ENCODE measurements at places on chromosomes 7 and 10. TPM values are rescaled to one million over a fixed set of nuclear protein-coding genes. Genes with fewer than 3 reads are reported as not detected.

DNA sequence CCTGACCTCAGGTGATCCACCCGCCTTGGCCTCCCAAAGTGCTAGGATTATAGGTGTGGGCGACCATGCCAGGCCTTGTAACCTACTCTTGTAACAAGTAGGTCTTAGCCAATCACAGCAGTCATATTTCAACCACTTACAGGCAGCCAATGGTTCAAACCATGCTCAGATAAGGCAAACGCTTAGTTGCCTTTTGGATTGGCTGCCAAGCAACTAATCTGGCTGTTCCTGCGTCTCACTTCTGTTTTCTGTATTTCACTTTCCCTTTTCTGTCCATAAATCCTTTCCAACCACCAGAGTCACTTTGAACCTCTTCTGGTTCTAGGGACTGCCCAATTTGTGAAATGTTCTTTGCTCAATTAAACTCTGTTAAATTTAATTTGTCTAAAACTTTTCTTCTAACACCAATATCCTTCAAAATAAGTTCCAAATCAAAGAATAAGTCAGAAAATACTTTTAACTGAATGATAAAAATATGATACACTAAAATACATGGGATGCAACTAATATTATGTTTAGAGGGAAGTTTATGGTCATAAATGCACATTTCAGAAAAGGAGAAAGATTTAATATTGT lies 19.1 kb upstream of the PRF1 start:
- no peak for DNase-seq

DNA sequence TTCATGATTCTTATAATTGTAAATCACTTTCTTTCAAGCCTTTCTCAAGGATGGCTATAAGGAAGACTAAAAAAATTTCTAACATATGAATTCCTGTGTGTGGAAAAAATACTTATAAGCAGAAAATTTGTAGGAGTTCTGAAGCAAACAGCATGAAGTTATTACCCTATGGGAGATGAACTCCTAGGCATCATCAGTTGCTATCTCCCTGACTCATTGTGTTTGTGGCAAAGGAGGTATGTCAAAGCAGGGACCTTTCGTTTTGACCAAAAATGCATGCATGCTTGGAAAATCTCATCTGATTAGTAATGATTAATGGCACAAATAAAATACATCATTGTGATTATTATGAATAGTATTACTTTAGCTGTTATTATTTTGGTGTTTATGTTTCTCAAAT lies 59.4 kb downstream of the CALCR start:
- no peak for DNase-seq

GRCh38 chr10:59354434-59354833 lies 7.9 kb downstream of the FAM13C start:
- DNase-seq, result no peak

Gene SPOCK2
- total RNA-seq, result 3.6 TPM

Data from GM23338 (cell line).